Amygdala (tissue), 56 donors: ENCODE measurements at places on chromosomes 4 and X.

DNA sequence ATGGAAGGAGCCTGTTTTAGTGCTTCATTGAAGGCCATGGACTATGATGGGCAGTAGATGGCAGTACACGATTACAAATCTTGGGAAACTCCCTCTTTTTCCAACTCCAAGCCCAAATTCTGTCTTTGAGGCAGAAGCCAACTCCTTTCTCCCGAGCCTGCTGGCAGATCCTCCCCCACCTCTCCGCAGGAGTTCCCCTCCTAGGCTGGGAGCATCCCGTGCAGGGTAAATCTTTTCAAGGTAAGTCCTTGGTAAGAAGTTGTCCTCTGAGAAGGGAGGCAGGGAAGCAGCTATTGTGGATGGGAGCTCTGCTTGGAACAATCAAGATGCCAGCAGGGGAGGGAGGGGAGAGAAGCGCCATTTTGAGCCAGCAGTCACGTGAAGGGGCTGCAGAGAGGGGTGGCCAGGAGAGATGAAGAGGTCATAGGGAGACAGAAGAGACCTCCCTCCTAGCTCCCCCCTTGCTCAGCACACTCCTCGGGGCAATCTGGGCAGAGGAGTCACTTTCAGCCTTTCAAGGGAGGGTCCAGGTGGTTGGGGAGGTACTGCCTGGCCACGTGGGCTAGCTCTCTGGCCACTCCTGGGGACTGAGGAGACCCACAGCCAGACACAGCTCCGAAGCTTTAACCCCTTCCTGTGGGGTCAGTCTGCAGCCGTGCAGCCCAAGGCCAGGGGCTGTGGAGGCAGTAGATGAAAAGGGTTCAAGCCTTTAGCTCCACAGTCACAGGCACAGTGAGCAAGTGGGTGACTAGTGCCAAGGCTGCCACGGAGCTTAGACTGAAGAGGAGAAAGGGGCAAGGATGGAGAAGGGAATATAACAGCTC, 9.6 kb downstream of the CC2D2A start:
- peak; percentile 42 for DNase-seq

GRCh38 chr4:304969-305680, at the start of gene ZNF732:
Gene ZNF732 (minus strand): TSS chr4:305474. CDS start chr4:305310, 164 bp downstream.
- no peak for DNase-seq

DNA sequence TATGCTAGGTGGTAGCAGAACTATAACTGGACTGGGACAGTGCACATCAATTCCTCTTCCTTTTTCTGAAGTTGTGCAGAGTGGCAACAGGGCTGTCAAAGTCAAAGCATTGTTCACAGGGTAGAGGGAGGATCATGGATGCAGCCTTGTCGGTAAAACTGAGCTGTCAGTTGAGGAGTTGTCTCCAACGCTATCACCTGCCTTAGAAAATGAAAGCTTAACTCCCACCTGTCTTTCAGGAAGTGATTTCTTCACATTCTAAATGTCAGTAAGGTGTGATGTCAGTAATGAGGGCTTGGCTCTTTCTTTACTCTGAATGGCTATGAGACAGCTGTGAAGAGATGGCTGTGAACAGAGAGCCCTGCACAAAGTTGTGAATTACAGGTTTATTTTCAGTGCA, 66.4 kb upstream of the BANK1 start:
- DNase-seq = no peak

DNA sequence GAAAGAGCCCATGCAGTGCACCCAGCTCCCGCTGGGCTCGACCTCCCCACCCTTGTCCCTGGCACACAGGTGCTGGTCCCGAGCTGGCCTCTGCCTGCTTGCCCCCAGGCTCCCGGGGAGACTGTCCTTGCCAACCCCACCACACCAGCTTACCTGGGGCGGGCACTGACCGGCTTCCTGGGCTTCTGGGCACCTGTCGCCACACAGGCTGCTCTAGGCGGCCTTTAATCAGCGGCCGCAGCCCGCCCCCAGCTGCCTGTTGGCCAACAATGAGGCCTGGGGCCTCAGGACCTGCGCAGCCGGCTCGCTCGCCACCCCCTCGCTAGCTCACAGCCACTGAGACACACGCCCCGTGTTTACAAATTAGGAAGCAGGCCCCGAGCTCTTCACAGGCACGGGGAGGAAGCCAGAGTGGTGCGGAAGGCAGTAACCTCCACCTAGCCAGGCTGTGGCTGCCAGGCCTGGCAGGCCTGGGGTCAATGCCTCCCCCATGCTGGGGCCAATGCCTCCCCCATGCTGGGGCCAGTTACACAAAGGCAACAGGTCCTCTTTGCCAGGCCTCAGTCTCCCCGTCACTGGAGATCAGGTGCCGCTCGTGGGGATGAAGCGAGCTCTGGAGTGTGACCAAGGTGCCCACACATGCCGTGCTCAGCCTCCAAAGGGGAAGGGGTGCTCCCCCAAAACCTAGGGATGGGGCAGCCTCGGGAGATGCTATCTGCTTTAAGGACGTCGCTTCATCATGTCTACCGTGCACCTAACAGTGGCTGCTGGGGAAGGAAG, at the start of gene TREX2:
TREX2 (minus strand) TSS at position 201 of the 780 bp plus-strand sequence. CDS start 626 bp downstream, outside the sequence.
- no peak for DNase-seq

GRCh38 chr4:144809056-144809640, 163.2 kb downstream of the HHIP start:
- no peak for DNase-seq
